ENCODE measurements at places on chromosomes 16 and 17. TPM values are rescaled to one million over a fixed set of nuclear protein-coding genes. Genes with fewer than 3 reads are reported as not detected.

GRCh38 chr16:68466174-68466573 is 17.9 kb upstream of the SMPD3 start:
- peaks cover 3% of the 10 kb centered on the region for H3K36me3 ChIP-seq
- H3K4me3 ChIP-seq, result no peak overlapping the region
- no peak for DNase-seq
- H3K4me1 ChIP-seq, result peaks cover 37% of the 10 kb centered on the region
- no peak overlapping the region for H3K27ac ChIP-seq

- no peak overlapping the region for H3K4me3 ChIP-seq
- H3K27ac ChIP-seq, result no peak overlapping the region
- H3K27me3 ChIP-seq, result no peaks in the 10 kb centered on the region
- DNase-seq, result no peak
- H3K36me3 ChIP-seq, result peaks cover 18% of the 10 kb centered on the region
- peaks cover 21% of the 10 kb centered on the region for H3K4me1 ChIP-seq
These were observed 2.2 kb upstream of the AURKB start for GRCh38 chr17:8212312-8213180.

DNA sequence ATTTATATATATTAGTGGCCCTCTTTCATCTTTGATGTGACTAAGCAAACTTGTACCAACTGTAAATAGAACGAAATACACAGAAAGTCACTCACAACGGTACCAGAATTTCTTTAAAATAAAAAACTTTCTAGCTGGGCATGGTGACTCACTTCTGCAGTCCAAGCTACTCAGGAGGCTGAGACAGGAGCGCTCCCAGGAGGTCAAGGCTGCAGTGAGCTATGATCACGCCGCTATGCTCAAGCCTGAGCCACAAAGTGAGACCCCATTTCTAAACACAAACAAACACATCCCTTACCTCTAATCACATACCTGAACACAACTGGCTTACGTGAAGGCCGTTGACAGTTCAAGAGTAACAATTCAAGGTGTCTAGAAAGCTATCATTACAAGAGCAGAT is 29.7 kb downstream of the STAT5B start:
- H3K4me1 ChIP-seq, result peaks cover 51% of the 10 kb centered on the region
- peak overlapping the region; percentile 96 for H3K27ac ChIP-seq
- H3K4me3 ChIP-seq, result peak overlapping the region; percentile 17
- peaks cover 13% of the 10 kb centered on the region for H3K36me3 ChIP-seq

Gene CD300E
- not detected for total RNA-seq

Gene TOB1
- total RNA-seq, result 34.1 TPM

Gene ST6GALNAC2
- total RNA-seq, result not detected

Data from activated CD8-positive, alpha-beta memory T cell treated with anti-CD3 and anti-CD28 coated beads, Interleukin-2, amount 10 ng/mL, durations not matched to agents 7 days and 5 days (primary cell).